Kidney tubule cell (primary cell): ENCODE measurements at places on chromosomes 5 and 9.

DNA sequence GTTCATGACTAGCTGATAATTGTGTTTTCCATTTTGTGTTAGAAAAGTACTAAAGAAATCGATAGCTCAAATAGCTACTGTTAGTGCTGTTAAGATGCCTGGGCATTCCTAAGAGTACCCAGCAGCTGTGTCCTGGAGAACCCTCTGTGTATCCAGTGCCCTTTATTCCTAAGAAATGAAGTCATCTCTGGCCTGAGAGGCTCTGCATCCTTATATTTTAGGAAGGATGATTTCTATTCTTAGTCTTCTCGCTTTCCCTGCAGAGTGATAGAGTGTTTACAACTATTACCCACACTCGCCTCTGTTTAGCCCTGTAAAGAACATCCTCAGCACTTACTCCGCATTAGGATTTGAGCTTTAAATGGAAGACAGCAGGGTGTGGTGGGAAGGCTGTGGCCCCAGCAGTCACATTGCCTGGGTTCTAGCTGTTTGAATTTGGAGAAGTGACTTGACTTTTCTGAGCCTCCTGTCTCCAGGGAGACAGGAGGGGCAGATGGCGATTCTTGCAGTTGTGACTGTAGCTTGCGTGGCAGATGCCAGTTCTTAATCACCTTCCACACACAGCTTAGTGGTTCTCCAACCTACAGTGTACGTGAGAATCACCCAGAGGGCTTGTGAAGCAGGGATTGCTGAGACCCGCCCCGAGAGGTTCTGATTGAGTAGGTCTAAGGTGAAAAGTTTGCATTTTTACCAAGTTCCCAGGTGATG lies 177.2 kb upstream of the PITX1 start:
- DNase-seq = no peak

DNA sequence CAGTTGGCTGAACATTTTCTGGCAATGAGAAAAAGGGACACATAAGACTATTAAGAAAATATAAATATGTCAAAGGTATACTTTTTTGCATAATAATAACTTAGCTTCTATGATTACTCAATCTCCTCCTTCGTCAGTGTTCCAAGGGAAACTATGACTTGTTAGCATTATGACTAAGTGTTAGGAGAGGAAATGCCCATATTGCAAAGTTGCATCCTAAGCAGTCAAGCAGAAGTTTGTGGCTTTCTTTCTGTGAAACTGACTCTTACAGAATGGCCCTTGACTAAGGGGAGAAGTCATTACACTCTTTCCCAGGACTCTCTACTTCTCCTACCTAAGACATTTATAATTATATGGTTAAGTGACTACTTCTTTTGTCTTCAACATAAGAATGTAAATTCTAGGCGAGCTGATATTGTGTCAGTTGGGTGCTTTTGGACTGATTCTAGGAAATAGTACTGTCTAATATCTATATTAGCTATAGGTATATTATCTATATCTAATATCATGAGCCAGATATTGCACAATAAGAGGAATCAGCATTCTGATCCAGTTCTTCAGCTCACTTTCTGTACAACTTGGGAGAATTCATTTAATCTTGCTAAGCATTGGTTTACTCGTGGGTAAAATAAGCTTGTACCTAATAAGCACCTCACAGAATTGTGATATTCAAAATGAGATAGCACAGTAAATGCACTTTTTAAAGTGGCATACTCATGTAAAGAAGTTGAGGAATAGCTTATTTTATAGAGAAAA lies 16.4 kb upstream of the SPINK6 start:
- DNase-seq = peak; percentile 67

DNA sequence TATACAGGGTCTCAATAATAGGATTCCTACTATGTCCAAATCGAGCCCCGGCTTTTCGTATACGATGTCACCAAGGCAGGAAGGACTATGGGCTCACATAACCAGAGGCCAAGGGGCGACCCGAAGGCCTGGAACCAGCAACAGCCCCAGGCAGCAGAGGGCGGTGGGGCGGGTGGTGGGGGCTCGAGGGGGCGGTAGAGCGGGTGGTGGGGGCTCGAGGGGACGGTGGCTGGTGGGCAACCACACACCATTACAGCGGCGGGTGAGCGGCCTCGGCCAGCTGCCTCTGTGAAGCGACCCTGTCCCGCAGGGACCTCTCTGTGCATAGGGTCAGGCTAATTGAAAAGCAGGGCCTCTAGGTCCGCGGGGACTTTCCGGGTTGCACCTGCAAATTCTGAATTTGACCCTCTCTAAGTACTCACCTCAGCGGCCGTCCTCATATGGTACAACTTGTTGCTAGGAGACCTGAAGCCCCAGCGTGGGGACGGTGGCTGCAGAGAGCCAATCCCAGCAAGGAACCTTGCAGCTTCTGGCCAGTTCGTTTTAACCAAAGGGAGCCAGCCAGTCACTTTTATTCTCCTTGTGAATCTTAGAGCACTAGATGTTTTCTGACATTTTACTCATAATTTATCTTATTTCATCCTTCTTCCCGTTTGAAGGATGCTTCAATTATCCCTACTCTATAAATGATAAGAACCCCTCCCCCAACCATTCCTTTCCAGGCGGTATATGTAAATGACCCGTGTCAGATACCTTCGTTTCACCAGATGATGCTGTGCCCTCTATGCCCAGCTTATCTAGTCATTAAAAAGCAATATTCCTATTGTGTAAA lies at the start of gene NME5:
TSS of gene NME5 (minus strand) at position 480 of the 832 bp plus-strand sequence. CDS start 648 bp downstream, outside the sequence.
- DNase-seq = peak; percentile 83

GRCh38 chr5:151151263-151151660 lies 6.3 kb downstream of the ANXA6 start:
- no peak for DNase-seq

DNA sequence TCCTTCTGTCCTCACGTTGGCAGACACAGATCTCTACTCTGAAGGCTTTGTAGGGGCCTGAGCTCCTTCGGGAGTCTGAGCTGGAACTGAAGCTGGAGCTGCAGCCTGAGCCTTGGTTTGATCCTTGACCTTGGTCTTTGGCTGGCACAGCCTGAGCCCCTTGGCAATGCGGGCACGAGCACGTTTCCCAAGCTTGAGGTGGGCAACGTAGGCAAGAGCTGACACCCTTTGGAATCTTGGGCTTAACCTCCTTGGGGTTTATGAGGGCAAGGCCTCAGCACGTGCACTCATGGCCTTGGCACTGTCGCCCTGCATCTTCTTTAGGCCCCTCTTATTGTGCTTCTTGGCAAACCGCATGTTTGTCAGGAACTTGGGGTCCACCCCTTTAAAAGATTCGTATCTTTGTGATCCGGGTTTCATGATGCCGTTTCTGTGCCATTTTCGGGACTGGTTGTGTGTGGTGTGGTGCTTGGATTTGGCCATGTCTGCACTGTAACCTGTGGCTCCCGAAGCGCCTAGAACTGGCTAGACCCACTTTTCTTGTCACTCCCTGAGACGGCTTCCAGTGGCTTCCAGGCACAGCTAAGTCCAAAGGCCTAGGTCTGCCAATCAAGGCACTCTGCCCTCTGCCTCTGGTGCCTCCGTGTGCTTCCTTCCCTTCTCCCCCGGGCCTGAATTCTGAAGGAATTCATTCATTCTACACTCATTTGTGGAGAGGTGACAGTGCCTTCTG lies 1.4 kb downstream of the SUSD1 start:
- DNase-seq = no peak

- no peak for DNase-seq
Observed at GRCh38 chr5:2921651-2922050, 170.2 kb upstream of the IRX2 start.

GRCh38 chr5:178106556-178107239 lies 6.6 kb upstream of the N4BP3 start:
- DNase-seq = no peak

DNA sequence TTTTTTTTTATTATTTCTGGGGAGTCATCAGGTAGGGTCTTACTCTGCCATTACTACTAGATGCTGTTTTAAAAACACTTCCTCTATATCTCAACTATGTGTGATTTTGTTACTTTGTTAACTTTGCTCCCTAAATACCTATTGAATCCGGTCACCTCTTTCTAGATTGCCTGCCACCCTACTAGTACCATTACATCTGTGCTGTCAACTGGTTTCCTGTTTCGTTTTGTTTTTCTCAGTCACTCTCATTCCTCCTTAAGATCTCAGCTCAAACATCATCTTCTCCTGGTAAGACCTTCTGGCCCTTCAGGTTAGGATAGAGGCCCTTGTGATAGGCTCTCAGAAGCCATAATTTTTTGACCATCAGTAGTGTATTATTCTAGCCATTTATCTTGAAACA lies 324.2 kb upstream of the ATP10B start:
- DNase-seq = no peak

GRCh38 chr5:40660751-40661150 lies 19.0 kb upstream of the PTGER4 start:
- no peak for DNase-seq

- peak; percentile 27 for DNase-seq
Observed at GRCh38 chr5:16413166-16413860, 52.3 kb downstream of the ZNF622 start.

DNA sequence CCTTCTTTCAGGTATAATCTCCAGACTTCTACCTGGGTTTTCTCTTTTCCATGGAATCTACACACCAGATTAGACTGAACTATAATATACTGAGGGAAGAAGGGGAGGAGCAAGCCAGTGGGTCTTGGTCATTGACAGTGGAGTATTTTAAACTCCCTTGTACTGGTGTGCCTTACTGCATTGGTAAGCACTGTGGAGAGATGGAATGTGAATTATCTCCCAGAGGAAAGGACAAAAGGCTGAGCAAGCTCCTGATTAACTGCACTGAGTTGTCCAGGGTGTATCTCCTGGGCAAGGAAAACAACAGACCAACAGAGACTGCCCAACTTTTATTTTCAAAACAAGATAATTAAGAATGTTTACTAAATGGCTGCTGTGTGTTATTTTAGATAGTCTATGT lies 29.8 kb upstream of the SLCO6A1 start:
- peak; percentile 34 for DNase-seq

- no peak for DNase-seq
Observed at GRCh38 chr9:88580961-88581360, 46.0 kb downstream of the NXNL2 start.

GRCh38 chr5:105475401-105475800 lies 1912.8 kb upstream of the NUDT12 start:
- no peak for DNase-seq

DNA sequence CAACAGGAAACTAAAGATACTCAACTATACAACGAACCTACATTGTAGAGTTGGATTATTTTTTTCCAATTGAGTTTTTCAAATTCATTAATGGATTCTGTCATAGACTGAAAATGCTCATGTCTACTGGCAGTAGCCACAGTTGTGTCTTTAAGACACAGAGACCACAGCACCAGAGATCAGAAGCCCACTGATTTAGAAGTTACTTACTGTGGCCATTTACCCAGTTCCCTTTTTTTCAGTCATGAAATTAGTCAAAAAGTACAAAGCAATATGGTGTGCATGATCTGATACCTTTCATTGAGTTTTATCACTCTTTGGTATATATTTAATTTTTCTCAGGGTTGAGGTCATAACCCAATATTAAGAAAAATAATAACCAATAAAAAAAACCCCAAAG lies 1640.2 kb upstream of the WWC1 start:
- no peak for DNase-seq

- DNase-seq = no peak
Observed at GRCh38 chr9:1272488-1272887, 222.3 kb downstream of the DMRT2 start.

- DNase-seq = no peak
Observed at GRCh38 chr9:114449236-114449635, 56.0 kb downstream of the WHRN start.

- peak; percentile 58 for DNase-seq
Observed at GRCh38 chr9:129550199-129550839, 70.6 kb downstream of the C9orf50 start.

DNA sequence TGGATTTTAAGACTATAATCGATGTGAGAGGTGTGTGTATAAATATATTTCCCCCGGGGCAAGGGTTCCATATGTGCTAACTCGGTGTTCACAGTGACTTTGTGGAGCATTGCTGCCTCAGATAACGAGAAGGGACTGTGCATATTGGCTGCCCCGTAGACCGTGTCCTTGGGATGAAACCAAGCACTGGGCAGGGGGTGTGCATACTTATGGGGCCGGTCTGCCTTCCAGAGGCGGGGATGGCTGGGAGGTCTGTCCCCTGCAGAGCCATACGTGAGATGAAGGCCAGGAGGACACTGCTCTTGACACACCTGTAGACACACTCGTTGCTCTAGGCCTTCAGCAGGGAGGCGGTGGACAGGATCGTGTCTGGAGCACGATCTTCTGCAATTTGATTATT lies 56.0 kb upstream of the ZNF354A start:
- DNase-seq = peak; percentile 10

DNA sequence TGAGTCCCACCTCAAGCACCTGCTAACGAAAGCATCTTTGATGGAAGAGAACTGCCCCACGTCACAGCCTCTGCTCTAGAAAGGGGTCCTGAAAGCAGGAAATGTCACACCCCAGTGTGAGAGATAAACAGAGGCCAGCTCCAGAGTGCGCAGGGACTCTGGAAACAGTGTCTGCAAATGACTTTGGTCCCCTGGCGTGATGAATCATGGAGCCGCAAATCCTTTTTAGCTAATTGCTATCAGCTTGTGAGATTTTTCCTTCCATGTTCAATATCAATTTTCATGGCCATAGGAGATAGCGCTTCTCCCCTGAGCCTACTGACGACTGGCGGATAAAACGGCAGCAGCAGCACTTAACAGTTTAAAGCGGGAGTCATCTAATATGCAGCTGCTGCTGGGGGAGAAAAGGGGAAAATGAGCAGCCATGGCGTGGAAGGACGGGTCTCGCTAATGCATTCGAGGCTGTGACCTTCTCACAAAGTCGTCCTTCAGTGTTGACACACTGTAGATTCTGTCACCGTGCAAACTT lies 209.6 kb upstream of the IRX1 start:
- DNase-seq = no peak

GRCh38 chr9:97710356-97711222 lies 13.4 kb upstream of the XPA start:
- peak; percentile 77 for DNase-seq
